ENCODE measurements at places on chromosomes 2 and 18.

GRCh38 chr2:134275058-134275862 lies 21.4 kb downstream of the MGAT5 start:
- DNase-seq, result no peak

- no peak for DNase-seq
These were observed 766.8 kb upstream of the FAM98A start for GRCh38 chr2:34365932-34366331.

DNA sequence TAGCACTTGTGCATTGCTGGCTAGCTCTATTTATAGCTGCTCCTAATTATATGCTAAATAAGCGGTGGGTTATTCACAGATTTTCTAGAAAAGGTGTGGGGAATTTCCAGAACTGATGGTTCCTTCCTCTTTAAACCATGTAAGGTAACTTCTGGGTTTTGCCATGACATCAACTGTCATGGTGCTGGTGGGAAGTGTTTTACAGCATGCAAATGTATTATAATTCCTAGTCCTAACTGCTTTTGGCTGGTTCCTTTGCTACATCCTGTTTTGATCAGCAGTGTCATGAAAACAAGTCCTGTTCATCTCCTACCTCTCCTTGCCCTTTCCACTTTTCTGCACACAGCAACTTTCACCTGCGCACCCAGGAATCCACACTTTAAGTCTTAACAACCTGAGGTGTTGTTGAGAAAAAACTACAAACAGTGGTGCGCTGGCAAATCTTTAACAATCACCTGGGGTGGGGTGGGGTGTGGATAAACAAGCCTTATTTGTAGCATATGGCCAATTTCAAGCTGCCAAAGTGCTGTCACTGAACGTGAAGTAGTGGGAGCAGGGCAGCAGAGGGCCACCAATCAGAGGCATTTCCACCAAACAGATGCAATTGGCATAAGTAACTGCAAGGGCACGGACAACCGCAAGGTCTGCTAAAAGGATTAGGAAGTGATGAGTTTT lies 33.4 kb upstream of the SKOR2 start:
- DNase-seq, result no peak

GRCh38 chr2:158113741-158114295 lies 12.1 kb downstream of the UPP2 start:
- DNase-seq, result no peak

GRCh38 chr2:9818097-9818496 lies 25.2 kb upstream of the TAF1B start:
- no peak for DNase-seq

DNA sequence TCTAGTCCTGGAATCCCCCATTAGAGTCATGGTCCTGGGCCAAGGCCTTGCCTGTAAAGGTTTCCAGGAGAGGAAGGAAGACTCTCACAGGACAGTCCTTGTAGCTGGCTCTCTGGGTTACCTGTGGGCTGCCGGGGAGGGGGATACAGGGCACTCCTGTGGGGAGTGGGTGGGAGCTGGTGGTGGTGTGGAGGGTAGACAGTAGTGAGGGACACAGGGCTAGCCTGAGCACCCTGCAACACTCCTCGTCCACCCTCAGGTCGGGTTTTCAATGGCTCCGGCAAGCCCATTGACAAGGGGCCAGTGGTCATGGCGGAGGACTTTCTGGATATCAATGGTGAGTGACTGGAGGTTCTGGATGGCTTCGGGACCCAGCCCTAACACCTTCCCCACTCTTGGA lies 19.7 kb upstream of the ANKRD53 start:
- DNase-seq, result no peak

DNA sequence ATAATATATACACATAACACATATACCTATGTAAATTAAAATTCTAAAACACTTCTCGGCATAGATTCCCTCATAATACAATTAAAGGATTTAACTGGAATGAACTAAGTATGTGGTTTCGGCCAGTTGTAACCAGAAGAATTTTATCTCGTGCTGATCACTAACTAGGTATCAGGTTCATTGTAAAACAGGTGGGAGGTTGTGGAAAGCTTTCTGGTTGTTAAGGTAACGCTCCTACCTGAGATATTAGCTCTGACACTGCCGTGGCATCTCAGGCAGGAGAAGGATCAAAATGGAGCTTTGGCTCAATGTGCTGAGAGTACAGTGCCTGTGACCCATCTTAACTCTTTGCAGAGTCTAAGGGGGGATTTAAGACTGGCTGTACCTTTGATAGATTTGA lies 42.5 kb downstream of the SLC9A2 start:
- DNase-seq, result no peak

DNA sequence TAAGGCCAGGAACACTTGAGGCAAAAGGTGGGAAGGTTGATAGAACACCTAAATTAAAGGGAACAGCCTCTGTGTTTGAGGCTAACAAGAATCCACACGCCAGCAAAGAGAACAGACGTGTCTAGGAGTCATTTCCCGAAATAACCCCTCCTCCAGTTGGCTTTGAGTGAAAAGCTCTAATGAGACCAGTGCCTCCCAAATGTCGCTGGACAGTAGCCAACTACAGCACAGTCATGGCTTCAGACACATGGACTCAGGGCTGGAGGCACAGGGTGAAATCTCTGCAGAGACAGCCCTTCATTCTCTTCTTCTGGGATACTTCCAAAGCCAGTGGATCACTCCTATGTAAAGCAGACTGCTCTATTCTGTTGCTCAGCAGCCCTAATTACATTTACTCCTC lies 49.6 kb downstream of the SOWAHC start:
- no peak for DNase-seq

DNA sequence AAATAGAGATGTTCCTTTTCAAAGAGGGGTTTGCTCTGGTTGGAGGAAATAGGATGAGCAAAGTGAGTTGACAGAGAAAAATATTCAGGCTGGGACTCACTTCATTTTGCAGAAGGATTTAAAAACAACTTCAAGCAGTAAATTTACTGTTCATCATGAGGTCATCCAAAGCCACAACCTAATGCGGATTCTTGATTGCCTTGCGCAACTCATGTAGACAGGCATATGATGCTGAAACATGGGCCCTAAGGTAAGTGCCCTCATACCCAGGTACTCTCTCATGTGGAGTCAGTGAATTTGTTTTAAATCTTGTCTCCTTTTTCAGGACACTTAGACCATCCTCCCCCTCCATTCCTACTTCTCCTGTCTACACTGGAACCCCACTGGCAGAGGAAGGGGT lies 51.9 kb upstream of the LYPD1 start:
- no peak for DNase-seq

DNA sequence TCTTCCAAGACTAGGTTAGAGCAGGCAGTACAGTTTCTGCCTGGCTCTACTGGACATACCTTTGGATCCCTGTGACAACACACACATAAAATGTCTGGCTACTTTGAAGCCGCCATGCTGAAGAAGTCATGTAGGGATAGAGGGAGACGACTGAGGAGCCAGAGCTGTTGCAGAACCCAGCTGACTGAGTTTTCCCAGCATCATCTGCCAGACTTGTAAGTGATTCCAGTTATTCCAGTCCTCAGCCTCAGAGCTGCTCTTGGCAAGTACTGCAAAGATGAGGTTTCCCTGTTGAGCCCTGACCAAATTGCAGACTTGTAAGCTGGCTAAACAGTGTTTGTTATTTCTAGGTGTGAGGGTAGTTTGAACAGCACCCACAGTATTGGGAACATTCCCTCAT lies 31.5 kb upstream of the TSPYL6 start:
- DNase-seq, result no peak

DNA sequence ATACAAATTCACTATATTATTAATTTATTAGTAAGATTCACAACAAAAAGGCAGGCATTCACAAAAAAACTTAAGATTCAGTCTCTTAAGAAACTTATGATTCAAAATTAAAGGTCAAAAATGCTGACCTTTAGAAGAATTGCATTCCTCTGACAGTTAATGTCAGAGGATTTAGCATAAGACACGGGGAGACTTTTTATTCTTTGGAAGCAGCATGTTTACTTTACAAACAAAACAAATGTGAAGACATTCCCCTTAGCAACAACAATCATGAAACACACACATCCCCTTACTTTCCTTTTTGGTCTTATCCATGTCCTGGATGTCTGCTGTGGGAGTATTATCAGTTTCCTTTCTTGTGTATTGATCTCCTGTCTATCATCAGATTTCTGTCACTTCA lies 117.1 kb downstream of the RAD51AP2 start:
- no peak for DNase-seq
